ENCODE measurements at places on chromosomes 4 and X.

DNA sequence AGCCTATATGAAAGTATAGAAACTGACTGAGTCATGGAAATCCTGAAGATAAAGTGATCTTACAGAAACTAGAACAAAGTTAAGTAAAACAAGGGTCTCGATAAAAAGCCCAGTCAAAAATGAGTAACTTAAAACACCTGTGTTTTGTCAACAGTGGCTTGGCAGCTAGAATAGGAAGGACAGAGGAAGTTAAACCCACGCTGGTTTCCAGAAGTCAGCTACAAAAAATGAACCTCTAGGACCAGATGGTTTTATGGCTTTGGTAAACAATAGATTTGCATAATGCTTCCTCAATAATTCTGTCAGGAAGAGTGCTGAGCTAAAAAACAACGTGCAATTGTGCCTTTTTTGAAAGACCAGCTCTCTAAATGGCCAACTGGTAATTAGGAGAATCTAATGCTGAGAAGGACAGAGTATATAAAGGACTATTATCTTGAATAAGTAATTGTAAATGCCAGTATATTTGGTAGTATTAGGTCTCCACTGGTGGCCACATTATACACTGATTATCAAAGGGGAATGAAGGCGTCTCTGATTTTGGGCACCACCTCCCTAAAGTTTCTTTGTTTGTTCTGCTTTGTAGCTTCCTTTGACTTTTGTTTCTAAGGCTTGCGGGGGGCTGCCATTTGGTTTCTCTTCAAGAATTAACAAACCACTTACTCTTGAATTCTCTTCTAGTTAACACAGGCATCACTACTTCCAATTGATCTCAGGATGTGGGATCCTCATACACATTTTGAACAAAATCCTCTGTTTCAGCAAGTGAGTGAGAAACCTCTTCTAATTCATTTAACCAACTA is 72.2 kb upstream of the PPP3CA start:
- DNase-seq: peak; percentile 71

GRCh38 chr4:5709207-5709575 is 832 bp upstream of the EVC2 start:
- DNase-seq: peak; percentile 82

GRCh38 chr4:182380771-182381181 is 137.6 kb downstream of the TENM3 start:
- no peak for DNase-seq

DNA sequence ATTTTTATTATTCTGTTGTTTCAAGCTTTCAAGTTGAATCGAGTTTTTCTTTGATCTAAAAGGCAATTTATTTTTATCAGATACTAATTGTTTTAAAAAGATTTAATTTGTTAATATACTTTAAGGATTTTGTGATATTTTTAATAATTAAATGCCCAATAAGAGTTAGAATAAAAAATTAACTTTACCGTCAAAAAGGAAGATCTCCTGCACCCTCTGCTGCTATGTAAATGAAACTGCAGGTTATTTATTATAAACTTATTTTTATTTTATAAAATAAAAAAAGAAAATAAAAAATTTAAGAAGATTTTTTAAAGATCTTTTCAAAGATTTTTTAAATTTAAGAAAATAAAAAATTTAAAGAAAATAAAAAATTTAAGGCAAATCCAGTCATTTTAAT is 166.1 kb downstream of the CCSER1 start:
- DNase-seq: peak; percentile 15

DNA sequence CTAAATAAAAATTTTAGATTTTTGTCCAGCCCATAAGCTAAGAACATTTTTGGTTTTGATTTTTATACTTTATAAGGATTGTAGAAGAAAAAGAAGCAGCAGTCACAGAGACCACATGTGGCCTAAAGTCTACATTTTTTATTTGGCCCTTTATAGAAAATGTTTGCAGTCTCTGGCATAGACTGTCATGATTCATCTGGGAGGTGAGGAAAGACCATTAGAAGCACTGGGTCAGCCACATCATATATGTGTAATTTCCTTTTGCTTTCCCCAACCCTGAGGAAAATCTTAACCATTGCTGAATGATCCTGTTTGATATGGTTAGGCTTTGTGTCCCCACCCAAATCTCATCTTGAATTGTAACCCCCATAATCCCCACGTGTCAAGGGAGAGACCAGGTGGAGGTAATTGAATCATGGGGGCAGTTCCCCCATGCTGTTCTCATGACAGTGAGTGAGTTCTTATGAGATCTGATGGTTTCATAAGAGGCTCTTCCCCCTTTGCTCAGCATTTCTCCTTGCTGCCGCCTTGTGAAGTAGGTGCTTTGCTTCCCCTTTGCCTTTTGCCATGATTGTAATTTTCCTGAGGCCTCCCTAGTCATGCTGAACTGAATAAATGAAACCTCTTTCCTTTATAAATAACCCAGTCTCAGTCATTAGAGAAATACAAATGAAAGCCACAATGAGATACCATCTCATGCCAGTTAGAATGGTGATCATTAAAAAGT is 12.1 kb upstream of the COPS4 start:
- no peak for DNase-seq

GRCh38 chrX:9681422-9681821 is 84.2 kb downstream of the GPR143 start:
- no peak for DNase-seq

DNA sequence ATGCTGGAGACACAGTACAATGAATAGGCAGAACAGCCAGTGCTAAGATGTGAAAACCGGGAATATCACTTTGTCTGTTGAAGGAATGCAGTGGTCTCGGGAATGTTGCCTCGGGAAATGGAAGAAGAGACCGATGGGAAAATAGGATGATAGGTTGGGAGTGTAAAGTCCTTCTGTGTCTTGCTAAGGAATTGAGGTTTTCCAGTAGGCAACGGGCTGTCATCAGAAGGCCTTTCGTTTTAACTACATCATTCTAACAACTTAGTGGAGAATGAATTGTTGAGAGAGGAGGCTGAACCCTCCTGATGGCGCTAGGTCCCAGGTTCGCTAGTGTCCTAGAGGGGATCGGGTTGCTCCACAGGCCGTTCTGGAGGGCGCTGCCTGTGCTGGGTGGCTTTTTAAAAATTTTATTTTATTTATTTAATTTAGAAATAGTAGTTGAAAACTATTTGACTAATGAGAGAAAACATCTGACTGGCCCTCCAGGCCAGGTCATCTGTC is 730 bp downstream of the VBP1 start:
- peak; percentile 52 for DNase-seq

DNA sequence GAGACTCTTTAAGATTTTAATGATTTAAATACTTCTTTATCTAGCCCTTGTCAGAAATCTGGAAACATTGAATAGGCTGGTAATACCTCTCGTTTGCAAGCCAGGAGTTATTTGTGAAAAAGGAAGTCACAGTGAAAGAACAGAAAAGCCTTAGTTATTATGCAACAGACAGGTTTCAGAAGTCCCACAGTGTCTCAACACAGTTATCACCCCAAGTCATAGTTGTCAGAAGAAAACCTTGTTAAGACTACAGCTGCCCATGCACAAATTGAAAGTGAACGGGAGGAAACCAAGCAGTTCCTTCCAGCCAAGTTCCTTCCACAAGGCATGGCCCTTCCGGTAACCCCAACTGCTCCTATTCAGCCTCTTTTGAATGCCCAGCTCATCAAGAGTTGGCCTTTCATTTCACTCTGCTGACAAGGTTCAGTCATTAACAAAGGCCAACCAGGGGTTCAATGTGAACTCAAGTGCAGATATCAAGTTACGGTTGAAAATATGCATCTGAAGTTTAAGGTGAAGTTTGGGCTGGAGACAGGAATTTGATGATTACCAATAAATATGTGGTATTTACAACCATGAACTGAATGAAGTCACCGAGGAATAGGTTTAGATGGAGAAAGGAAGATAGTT is 15.6 kb downstream of the ALPK1 start:
- DNase-seq: no peak

- peak; percentile 22 for DNase-seq
These were observed 10.6 kb downstream of the ABCD1 start for GRCh38 chrX:153735274-153735673.

DNA sequence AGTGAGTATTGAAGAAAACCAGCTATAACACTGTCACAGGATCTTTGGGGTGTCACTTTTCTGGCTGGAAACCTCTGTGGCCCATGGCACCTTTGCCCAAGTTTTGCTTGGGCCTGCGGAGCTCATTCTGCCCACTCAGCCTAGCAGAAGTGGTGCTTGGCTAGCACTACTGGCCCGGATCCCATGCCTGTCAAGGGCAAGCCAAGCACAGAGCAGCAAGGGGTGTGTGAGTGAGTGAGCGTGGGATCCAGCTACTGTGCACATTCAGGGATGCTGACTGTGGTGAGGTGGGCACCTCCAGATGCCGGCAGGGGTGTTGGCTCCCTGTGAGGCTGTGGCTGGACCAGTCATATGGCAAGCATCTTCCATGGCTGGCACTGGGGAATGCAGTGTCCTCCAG is 55.4 kb upstream of the RASGEF1B start:
- no peak for DNase-seq

- peak; percentile 80 for DNase-seq
These were observed 289.5 kb downstream of the GLUD2 start for GRCh38 chrX:121336831-121337421.

DNA sequence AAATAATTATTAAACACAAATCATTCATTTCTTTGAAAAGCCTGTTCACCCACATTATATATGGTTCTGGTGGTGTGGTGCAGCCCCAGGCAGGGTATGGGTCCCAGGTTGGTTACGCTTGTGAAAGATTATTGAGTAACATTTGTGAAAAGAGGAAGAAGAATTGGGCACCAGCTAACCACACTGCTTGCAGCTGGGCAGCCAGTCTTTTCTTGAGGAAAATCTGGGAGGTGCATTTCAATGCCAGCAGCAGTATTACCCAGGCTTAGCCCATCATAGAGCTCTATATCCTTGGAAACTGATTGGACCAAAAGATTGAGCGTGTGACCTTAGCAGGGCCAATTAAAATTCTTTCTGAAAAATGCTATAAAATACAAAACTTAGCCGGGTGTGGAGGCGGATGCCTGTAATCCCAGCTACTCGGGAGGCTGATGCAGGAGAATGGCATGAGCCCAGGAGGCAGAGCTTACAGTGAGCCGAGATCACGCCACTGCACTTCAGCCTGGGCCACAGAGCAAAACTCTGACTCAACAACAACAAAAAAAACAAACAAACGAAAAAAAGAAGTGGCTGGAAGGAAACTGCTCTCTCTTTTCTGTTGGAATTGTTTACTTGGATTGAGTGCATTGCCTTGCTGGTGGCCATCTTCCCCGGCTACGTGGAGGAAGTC is 9.7 kb upstream of the PLAC8 start:
- DNase-seq: peak; percentile 5

DNA sequence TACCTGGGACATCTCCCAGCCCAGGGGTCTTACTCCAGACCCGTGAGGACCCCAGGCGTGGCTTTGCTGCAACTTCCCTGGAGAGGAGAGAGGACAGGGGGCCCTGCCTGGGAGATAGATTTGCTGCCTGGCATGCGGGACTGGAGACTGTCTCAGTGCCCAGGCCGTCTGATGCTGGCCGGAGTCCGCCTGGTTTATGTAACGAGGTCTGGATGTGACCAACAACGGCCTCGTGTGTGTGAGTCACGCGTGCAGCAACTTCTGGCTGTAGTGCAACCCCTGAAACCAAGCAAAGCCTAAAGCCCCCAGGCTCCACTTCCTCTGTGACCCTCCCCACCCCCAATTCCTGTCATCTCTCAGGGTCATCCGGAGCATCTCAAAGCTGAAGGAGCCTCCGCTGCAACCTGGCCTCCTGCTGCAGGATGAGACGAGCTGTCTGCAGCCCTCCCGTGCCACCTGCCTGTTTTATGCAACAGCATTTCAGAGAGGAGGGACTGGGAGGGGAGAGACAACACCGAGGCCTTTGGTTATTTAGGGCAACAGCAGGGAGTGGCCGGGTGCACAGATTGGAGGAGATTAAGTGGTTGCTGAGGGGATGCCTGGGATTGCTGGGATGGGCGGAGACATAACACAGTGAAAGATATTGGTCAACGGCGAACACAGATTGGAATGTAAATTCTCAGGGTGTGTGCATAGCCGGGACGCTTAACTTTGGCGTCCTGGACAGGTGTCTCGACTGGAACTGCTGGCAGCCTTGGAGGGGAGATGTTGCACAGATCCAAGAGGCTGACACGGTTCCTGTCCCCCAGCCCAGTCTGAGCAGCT is 16.0 kb downstream of the XG start:
- DNase-seq: no peak

- no peak for DNase-seq
These were observed 53.0 kb downstream of the COQ2 start for GRCh38 chr4:83231620-83232076.

Measured in DMS53 (cell line).